ENCODE measurements at places on chromosomes 16 and 17. TPM values are rescaled to one million over a fixed set of nuclear protein-coding genes. Genes with fewer than 3 reads are reported as not detected.

GRCh38 chr16:83574388-83574787 lies 233.4 kb upstream of the HSBP1 start:
- no peak for DNase-seq

- peak; percentile 91 for DNase-seq
These were observed 23.6 kb upstream of the KRT17 start for GRCh38 chr17:41647940-41648410.

- no peak for DNase-seq
These were observed 38.5 kb upstream of the NKD1 start for GRCh38 chr16:50509521-50510341.

- no peak for DNase-seq
These were observed 42.9 kb downstream of the PIGL start for GRCh38 chr17:16259926-16260325.

DNA sequence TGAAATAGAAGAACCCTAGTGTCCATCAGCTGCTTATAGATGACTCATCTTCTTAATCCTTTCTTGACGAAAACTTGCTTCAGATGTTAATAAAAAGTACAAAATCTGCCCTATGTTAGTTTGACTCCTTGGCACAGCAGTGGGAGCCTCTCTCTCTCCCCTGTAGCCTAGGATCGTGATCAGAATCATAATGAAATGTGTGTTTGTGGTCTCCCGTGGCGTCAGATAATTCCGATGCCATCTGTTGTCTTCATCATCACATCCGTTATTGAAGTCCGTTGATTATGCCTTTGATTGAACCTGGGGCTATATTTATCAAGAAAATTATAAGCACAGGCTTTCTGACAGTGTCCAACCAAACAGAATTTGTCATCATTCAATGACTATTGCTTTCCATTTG lies 102.5 kb downstream of the BMERB1 start:
- DNase-seq = no peak

Gene LITAFD
- total RNA-seq = not detected

- no peak for DNase-seq
These were observed 52.1 kb upstream of the SLC12A3 start for GRCh38 chr16:56812884-56813283.

- DNase-seq = no peak
These were observed 1.6 kb downstream of the BORCS6 start for GRCh38 chr17:8188263-8188839.

DNA sequence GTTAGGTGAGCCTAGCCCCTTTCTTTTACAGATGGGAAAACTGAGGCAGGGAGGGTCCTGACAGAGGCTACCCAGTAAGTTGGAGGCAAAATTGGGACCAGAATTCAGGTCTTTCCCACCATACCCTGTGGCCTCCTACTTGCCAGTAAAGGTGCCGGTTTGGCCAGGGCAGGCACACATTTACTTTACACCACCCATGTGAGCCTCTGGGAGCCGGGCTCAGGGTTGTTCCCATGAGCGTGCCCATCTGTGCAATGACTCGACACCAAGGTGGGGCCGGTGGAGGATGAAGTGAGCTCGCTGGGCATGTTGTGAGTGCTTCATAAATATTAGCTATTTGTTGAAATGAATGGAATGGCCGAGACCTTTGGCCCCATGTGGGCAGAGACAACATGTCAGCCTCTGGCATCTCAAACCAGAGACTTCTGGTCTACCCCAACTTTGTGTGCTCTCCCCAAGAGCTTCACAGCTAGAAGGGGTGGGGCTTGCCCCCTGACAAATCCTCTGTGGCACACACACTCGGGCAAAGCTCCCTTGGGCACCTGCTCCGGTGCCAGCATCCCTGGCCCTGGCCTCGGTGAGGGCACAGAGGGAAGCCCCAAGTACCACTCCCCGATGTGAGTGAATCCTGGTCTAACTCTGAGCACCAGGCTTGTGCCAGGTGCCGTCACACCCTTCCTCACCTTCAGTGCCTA lies 60.1 kb downstream of the SRCIN1 start:
- no peak for DNase-seq

DNA sequence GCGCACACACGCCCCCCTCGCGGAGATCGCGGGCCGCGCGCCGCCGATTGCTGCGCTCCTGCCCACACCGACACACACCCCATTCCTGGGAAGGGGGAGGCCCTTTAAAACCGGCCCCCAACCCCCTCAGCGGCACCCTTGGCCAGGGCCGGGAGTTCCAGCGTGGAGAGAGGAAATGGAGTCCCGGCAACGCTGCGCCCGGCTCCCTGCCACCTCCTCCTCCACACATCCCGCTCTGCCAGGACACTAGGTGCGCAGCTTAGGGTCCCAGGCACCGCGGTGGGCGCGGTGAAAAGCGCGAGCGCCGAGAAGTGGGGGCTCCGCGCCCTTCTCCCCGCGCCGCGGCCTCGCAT lies 397 bp downstream of the CDC42EP4 start:
- DNase-seq = peak; percentile 75

DNA sequence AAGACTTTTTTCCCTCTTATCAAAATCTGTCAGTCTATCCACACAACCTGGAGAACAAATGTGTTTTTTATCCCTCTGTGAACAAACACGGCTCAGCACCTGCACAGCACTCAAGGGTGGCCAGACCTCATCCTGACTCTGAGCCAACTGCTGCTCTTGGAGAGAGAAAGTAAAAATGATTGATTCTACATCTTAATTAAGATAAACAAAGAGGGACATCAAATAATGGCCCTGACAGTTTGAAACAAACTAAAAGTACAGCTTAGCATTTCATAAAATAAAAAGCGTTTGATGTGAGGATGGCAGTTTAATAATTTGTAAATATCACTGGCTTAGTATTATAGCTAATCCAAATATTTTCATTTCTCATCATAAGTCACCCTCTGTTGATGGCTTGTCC lies 106.2 kb downstream of the SNX11 start:
- no peak for DNase-seq

GRCh38 chr17:1744551-1745512 lies 2.2 kb downstream of the SERPINF2 start:
- DNase-seq = no peak

DNA sequence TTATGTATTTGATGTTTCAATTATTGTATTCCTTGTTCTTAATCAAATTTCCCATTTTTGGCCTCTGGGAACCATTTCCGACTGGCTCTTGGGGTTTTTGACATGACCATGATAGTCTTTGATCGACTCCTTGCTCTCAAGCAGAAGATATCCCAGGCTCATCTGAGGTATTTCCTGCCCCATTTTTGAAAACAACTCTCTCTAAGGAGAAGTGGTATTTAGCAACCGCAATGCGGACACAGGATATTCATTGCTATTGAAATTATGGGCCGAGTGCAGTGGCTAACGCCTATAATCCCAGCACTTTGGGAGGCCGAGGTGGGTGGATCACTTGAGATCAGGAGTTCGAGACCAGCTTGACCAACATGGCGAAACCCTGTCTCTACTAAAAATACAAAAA lies 5.5 kb downstream of the TANGO6 start:
- no peak for DNase-seq

Gene STX1B
- 1.6 TPM for total RNA-seq

Gene TMEM170A
- total RNA-seq = 25.7 TPM

Gene FA2H
- total RNA-seq = 9.8 TPM

DNA sequence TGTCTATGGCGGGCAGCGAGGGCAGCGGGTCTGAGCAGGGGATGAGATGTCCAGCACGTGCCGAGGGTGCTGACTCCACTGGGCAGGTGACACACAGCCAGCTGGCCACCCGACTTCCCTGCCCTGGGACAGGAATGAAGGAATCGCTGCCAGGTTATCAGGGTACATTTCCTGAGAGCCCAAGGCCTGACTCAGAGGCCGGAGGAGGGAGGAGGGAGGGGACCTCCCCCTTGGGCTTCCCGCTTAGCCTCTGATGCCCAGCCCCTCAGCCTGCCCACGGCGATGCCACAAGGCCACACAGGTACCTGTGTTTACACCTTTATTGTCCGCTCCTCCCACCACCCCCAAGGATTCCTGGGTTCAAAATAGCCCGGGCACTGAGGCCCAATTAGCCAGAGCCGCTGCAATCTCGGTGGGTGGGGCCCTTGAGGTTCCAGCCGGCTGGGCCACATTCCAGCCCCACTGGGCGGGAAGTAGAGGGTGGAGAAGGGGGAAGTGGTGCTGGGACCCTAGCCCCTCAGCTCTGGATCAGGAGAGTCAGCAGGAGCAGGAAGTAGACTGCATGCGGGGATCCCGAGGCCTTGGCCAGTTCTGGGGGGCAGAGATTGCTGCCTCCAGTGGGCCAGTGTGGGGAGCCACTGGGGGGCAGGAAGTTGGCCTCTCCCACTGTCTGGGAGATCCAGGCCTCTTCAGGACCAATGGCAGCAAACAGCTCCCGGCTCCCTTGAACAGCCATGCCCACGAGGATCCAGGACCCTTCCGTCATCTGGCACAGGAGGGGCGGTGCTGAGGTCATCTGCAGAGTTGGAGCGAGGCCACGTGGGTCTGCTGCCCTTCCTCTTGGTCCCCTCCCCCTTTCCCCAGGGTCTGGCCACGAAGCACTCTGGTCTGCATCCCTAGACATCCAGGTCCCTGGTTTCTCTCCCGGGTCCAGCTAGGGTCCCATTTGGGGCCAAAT lies 3.4 kb upstream of the PRSS8 start:
- peak; percentile 87 for DNase-seq

GRCh38 chr17:66849032-66849655 lies 14.2 kb downstream of the CACNG5 start:
- no peak for DNase-seq

DNA sequence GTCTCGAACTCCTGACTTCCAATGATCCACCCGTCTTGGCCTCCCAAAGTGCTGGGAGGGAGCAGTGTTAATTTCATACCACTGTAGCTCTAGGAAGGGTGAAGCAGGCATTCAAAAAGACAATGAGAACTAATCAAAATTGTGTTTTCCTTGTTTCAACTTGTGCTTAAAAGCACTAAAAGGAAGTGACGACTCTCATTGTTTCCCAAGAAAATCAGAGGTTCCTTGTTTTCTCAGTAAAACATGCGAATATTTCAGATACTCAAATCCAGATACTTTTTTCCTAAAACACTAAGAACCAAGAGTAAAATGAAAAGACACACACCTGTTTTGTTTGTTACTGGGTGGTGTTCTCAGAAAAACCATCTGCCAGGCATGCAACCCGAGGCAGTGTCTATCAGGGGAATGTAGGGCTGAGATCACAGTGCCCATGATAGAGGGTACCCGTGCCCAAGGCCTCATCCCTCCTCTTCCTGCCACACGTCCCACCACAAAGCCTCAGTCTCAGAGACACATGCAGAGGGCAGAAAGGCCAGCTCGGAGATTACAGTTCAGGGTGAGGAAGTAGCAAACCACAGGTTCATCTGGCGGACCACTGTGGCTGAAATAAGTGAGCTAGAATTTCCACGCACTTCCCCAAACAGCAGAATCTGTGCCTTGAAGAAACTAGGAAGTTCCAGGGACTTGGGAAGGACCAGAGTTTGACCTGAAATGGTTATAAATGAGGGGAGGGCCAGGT lies 33.7 kb downstream of the GINS3 start:
- DNase-seq = no peak

GRCh38 chr16:1637526-1637925 lies 25.4 kb downstream of the CRAMP1 start:
- DNase-seq = no peak

Gene GSG1L
- 0.21 TPM for total RNA-seq

- no peak for DNase-seq
These were observed 18.1 kb upstream of the DHX40 start for GRCh38 chr17:59547131-59547915.

Gene CLEC18B
- 2.4 TPM for total RNA-seq
